ENCODE measurements at places on chromosomes 6 and 20.
A peak's percentile ranks its signal among the peaks of the same experiment; 100 is the strongest.

DNA sequence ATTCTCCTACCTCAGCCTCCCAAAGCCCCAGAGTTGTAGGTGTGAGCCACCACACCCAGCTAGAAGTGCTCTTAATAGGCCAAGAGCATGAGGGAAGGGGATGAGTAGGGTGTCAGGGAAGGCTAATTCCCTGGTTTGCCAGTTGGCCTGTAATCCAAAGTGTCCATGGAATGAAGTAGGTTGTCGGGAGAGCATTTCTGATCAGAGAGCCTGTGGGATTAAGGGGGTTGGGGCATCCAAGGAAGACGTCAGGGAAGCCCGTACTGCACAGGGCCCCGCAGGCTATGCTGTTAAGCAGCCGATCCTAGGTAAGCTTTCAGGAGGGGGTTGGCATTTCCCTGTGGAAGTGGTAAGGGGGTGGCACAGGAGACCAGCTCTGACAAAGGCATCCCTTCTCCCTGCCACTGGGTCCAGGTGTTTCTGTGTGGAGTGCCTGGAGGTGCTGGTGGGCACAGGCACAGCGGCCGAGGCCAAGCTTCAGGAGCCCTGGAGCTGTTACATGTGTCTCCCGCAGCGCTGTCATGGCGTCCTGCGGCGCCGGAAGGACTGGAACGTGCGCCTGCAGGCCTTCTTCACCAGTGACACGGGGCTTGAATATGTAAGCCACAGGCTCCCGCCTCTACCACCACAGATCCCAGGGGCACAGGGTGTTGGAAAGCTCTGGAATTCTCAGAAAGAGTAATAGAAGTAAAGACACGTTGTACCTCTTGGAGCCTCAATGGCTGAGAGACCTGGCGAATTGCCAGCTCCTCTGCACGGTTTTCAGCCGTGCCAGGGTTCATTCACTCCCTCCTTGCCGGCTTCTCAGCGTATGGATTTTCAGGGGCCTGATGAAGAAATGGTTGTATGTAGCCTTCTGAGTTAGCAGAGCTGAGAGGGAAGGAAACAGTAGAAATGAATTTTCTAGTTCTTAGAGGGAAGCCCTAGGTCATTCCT lies 21.4 kb upstream of the MAPRE1 start:
- no peak for DNase-seq

DNA sequence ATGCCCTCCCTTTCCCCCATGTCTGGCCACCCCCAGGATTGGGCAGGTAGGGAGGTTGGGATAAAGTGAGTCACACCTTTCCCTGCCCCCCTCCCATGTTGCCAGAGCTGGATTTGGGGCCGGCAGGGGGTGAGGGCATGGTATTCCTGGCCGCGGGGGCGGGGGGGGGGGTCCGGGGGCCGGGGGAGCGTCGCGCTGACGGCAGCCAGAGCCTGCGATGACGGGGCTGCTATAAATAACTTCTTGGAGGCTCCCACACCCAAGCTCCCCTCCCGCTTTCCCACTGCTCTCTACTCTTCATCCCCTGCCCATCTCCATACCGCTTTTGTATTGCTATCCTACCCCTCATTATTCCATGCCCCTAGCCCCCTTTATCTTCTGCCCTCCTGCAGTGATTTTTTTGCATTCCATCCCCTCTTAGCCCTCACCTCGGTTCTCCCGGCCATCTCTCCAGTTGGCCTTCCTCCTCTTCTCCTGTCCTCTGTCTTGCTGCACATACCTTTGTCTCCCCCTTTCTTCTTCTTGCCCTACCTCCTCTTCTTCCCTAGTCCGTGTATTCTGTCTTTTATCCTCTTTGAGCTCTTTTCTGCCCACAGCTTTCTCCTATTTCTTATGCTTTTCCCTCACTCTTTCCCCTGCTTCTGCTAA lies 13.8 kb downstream of the SYNGAP1 start:
- no peak for DNase-seq

GRCh38 chr6:166572370-166573261 lies 13.9 kb downstream of the RAMACL start:
- no peak for DNase-seq

DNA sequence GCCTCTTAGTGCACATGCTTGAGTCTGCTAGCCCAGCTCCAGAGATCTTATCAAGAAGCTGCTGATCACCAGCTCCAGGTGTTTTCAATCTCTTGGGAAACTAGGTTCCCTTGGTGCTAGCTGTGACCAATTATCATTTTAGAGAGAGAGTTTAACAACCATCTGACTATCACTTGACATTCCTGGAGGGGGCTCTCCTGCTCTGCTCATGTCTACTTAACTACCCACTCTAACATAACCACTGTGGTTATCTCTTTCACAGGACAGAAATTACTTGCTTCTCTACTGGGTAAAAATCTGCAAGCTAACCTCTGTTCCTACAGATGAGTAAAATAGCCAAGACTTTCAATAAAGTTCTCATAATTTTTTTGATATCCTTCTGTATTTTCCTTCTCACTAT lies 823.4 kb upstream of the GJE1 start:
- DNase-seq: no peak

DNA sequence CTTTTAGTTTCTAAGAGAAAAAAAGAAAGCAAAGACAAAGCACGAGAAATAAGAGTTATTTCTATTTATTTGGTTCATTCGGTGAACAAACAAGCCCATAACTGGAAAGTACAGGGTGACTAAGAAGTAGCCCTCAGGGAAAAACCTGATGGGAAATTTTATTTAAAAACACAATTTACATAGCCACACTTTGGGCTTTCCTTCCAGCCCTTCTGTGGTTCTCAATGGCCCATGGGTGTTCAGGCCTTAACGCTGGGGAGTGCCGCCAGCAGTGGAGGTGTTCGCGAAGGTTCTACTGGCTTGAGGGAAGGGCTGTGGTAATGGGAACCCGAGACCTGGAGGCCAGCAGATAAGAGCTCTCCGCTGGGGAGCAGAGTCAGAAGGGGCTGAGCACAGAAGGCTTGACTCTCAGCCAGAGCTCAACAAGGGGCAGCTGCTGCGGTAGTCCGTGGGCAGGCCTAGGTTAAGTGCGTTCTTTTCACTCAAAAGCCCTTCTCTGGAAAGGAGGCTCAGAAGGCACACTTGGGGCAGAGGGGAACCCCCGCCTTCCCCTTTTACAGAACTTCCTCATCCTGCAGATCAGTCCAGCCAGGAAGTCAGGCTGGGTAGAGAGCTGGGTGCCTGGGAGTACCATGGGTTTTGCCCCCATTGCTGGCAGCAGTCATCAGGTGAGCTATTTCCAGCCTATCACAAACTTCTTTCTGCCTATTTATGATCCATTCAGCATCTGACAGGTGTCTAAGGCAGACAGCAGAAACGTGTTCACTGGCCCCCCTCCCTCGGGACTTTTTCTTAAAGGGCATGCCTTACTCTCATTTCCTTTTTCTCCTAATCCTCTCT lies 8.8 kb upstream of the CD83 start:
- DNase-seq: no peak

- no peak for DNase-seq
These were observed 11.5 kb downstream of the ITPR3 start for GRCh38 chr6:33632558-33633039.

DNA sequence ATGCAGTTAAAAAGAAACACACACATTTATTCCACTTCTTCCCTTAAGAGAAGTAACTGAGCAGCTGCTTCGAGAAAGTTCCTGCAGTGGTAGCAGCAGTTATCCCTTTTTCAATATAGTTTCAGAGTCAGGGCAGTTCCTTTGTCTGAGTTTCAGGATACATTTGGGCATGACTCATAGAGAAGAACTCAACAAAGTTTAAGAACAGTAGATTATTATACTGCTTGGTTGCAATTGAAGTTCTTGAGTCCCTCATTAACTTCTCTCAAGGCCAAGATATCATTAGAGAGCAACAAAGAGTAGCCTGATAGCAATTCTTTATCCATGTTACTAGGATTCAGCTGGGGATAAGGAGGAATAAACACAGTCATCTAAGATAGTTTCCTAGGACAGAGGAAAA lies 54.4 kb downstream of the TPD52L1 start:
- DNase-seq: no peak

GRCh38 chr6:128124713-128125112 lies 223.9 kb upstream of the THEMIS start:
- peak; percentile 50 for DNase-seq

DNA sequence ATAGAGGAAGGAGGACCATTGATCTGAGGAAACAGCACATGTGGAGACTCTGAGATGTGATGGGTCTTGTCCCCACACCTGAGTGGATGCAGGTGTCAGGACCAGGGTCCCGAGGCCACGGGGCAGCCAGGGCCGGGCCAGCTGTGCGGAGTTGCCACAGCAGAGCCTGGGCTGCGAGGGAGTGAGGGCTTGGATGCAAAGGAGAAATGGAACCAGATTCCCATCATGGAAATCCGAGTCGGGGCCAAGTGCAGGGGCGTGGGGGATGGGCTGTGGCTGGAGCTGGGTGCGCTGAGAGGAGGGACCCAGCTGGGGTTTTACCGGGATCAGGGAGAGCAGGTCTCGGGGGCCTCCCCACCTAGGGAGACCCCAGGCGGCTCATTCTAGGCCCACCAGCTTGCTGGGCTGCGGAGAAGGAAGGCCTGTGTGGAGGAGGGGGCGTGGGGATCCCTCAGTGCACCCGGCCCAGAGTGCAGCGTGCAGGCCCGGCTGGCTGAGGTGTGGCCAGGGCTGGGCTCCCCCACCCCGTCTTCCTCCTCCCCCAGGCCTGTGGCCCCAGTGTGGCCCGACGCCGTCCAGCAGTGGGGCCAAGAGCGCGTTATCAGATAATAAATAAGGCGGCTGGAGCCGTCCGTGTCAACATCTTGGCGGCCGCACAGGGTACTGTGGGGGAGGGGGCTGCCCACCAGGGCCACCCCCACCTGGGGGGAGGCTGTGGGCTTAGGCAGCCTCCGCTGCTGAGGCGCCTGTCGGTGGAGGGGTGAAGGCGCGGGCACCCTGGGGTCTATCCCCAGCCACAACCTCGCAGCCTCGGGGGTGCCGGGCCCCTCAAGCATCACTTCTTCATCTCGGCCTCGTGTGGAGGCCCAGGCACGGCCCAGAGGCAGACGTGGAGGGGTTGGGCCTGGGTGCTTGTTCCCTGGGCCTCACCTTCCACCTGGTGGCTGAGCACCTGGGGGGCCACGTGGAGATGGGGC lies 17.2 kb downstream of the GATA5 start:
- no peak for DNase-seq
